Stimulated activated CD8-positive, alpha-beta memory T cell treated with anti-CD3 and anti-CD28 coated beads, Interleukin-7, amount 100 ng/mL, for 24 hours (primary cell): ENCODE measurements at places on chromosomes 12 and 14.

- DNase-seq = no peak
These were observed 45.0 kb upstream of the GSG1 start for GRCh38 chr12:13148485-13148847.

DNA sequence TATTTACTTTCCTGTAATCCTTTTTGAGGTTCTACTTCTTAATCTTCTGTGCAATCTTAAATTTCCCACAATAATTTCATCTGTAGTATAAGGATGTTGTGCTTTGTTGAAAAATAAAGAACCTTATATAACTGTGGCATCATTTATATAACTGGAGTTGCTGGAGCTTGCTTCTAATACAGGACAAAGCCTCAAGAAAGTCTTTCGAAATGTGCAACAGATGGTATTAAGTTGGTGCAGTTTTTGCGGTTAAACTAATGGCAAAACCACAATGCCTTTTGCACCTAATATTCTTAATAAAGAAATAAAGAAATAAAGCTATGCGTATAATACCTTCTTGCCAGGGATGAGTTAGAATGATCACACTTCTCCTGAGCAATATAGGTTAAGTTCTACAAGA lies 180.0 kb downstream of the KITLG start:
- DNase-seq = no peak

DNA sequence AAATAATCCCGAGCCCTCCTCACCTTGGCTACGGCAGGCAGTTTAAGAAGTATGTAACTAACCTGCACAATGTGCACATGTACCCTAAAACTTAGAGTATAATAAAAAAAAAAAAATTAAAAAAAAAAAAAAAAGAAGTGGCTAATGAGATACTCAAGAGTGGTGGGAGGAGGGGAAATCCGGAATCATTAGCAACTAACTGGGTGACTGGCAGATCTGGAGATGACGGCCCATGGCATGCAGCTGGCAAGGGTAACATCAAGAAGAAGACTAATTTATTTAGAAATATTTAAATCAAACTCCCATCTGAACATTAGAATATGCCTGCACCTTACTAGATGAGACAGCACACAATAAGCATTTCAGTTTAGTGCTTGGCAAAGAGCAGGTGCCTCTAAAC lies 52.3 kb upstream of the TMCC3 start:
- DNase-seq = no peak

- DNase-seq = no peak
These were observed 7.9 kb upstream of the PPM1A start for GRCh38 chr14:60241091-60241490.

- no peak for DNase-seq
These were observed 62.1 kb downstream of the TNFAIP2 start for GRCh38 chr14:103185051-103186029.

DNA sequence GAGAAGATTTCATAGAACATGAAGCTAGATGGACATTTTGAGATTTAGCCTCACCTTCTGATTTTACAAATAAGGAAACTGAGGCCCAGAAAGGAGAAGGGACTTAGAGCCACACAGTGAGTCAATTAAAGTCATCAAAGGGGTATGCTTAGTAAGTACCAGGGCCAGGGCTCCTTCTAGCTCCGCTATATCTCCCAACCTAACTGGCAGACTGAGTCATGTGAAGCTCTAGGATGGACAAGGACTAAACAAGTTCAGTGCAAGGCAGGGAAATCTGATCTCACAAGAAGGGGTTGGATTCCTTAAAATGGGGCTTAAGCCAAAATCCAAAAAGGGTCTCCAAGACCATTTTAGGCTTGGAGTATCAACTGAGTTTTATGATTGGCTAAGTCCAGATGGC lies 215.8 kb downstream of the PHLDA1 start:
- DNase-seq = no peak

- DNase-seq = peak; percentile 12
These were observed 1.8 kb downstream of the TBC1D30 start for GRCh38 chr12:64826234-64826633.

DNA sequence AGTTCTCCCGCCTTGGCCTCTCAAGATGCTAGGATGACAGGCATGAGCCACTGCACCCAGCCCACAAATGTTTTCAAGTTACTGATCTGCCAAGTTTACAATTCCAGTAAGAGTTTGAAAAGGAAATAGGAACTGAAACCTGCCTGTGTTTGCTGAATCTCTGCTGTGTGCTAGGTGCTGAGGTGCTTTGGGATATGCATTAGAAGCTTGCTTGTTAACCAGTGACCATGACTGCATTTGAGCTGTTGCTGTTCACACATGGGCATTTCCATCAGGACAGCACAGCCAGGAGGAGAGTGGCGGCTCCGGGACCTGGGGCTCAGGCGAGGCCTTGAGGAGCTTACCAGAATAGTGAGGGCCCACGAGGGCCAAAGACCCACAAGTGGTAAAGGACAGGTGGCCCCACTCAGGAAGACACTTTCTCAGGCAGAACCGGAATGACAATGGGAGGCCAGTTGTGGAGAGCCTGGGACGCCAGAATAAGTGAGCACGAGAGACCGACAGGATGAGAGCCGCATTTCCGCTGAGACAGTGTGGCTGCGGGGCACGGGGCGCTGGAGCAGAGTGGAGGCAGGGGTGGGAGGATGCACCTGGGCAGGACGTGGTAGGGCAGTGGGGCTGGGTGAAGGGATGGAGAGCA lies 54.5 kb upstream of the MMP17 start:
- no peak for DNase-seq

- DNase-seq = no peak
These were observed 18.9 kb downstream of the RFC5 start for GRCh38 chr12:118035190-118036041.

DNA sequence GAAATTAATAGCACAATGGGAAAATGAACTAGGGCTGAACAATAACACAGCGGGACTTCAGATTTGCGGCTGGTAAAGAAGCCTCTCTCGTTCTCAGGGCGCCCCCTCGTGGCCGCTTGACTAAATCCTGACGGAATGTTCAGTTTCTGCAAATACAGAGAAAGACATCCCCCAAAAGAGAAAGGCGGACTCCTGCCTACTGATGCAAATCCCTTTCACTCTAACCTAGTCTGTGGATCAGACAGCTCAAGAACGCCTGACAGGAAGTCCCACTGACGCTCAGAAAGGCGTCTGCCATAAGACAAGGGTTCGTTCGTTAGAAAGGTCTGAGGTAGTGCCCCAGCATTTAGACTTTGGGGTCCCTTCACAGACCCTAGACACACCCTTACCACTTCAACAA lies 2.5 kb downstream of the NUAK1 start:
- DNase-seq = peak; percentile 76

DNA sequence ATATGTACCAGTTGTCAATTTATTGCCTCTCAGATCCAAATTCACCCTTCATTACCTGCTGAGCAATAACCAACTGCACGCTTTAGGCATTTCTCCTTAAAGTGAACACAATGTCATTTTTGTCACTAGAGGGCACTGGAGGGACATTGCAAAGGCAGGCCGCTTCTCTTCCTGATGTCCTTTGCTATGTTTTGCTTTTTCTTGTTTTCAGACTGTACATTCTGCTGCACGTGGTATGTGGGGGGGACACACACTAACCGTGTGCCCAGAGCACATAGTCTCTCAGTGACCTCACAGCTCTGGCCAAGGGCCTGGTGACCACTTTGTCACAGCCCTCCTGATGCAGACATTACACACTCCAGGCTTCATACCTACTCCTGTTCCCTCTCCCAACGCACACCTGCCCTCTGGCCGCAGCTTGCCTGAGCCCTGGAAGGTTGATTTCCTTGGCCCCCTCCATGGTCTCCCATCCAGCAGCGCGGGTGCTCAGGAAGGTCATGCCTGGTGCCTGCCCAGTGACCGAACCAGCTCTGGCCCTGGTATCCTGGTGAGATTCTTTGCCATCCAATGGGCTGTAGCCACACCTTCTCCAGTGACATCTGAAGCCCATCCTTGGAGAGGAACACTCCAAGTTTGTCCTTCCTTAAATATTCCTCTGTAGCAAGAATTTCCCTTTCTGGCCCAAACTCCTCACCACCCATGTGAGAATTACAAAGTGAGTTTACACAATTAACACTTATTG lies 39.9 kb downstream of the MYO1H start:
- no peak for DNase-seq

GRCh38 chr12:66803930-66804329 lies 125.1 kb upstream of the GRIP1 start:
- DNase-seq = no peak

DNA sequence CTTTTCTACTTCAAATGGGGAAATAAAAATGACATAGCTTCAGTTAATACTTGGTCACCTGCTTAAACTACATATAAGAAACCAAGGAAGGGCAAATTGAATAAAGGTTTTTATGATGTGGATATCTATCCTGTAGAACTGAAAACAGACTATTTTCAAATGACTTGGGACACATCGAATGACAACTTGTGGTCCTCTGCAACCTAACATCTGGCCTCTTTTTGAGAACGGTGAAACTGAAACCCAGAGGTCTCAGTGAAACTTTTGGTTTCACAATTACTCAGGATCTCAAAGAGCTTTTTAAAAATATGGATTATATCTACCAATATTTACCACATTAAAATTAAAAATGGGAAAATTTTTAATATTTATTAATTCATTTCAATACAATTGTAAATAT lies 65.2 kb downstream of the PPP2R5E start:
- DNase-seq = no peak

- DNase-seq = no peak
These were observed 96.0 kb downstream of the CNTN1 start for GRCh38 chr12:40788276-40788675.

DNA sequence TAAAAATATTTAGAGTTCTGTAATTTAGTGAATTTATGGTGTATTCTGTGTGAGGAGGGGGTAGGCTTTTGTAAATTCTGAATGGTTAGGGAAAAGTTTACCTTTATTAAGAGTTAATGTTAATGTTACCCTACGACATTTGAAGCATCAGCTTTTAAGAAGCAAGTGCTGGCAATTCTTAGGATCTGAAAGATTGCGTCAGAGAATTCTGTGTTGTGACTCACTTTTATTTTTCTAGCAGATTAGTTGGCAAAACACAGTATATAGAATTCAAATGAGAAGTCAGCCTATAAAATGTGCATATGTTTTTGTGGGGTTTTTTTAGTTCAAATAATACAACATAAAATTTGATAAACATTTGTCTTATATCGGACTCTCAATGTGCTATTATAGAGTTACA lies 97.6 kb downstream of the RAD52 start:
- no peak for DNase-seq

DNA sequence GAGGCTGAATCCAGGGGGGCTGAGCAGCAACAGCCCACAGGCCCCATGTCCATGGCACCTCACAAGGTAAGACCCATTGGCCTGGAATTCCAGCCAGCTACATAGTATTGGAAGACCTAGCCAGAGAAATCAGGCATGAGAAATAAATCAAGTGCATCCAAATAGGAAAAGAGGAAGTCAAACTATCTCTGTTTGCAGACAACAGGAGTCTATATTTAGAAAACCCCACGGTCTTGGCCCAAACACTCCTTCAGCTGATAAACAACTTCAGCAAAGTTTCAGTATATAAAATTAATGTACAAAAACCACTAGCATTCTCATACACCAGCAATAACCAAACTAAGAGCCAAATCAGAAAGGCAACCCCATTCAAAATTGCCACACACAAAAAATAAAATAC lies 16.9 kb downstream of the PDE6H start:
- no peak for DNase-seq
